ENCODE measurements at places on chromosomes 3 and 15.

DNA sequence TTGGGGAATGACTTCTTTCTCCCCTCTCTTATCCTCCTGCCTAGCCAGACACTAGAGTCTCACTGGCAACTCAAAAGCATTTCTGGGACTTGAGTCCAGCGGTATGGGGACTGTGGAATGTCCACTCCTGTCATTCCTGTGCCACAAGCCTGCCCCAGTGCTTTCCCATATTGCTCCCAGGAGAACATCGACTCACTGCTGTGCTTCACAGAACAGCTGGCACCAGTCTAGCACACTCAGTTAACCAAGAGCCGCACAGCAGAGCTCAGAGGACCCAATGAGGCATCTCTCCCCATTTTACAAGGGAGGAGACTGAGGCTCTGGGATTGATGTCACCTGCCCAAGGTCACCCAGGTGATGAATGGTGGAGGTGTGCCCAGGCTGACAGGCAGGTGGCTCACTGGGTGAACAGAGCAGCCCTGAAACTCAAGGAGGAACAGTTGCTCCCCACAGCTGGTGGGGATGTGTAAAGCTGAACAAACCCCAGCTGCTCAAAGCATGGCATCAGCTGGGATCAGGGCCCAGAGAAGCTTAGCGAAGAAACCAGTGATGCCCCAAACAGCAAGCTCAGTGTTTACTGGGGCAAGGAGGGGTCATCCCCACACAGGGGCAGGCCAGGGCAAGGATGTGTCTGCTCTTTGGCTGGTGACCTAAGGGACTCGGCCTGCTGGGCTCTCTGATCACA lies 35.4 kb upstream of the DUSP7 start:
- DNase-seq = no peak

DNA sequence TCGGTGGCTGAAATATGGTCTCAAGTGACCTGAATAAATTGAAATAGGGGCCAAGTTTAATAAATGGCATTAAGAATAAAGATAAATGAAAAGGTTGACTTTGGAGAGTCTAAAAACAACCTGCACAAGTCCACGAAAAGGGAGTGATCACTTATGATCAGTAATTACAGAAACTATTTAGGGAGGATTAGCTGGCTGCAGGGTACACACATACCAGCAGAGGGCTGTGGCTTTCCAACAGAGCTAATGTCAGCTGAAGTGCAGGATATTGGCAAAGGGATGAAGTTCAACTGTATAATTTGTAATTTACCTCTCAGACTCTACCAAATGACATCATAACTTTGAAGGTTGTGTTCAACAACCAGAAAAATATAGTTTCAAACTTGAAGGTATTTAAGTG lies 86.8 kb downstream of the SYNPR start:
- DNase-seq = no peak

DNA sequence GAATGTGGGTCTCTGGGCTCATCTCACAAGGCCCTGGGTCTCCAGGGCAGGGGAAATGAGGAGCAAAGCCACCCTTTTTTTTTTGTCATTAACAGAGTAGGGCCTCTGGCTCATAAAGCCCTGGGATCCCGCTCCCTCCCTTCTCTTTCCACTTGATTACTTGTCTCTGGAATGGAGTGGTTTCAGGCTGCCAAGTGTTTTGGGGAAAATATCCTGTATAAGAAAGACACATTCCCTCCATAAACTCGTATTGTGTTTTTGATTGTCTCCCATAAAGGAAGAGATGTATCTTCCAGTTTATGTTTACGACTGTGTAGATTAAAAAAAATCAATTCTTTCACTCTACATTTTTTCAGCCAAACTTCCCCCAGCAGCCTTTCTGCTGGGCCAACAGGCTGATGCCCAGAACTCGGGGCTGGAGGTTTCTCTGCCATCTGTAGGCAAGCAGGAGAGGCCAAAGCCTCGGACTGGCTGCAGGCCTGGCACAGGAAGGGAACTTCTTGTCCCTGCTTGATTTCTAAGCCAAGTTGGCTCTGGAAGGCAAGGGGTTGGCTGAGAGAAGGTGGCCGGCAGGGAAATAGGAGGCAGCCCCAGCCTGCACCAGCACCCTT lies 49.4 kb upstream of the INSYN1 start:
- DNase-seq = no peak

GRCh38 chr15:50791486-50791885 lies 26.0 kb upstream of the SPPL2A start:
- DNase-seq = no peak

DNA sequence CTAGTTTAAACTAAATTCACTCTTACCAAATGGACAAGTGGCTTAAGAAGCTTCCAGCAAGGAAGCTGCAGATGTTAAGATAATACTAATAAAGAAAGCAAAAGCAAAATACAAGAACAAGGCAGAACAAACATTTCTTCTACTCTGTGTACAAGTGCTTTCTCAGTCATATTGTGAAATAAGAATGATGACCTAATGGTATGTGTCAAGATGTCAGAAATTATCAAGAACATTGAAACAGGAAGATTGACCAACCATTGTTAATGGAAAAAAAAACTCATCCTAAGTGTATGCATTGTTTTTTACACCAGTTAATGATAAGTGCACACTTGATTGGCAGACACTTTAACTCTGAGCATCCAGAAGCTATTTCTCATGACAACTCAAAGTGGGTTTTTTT lies 65.4 kb upstream of the P2RY1 start:
- no peak for DNase-seq

DNA sequence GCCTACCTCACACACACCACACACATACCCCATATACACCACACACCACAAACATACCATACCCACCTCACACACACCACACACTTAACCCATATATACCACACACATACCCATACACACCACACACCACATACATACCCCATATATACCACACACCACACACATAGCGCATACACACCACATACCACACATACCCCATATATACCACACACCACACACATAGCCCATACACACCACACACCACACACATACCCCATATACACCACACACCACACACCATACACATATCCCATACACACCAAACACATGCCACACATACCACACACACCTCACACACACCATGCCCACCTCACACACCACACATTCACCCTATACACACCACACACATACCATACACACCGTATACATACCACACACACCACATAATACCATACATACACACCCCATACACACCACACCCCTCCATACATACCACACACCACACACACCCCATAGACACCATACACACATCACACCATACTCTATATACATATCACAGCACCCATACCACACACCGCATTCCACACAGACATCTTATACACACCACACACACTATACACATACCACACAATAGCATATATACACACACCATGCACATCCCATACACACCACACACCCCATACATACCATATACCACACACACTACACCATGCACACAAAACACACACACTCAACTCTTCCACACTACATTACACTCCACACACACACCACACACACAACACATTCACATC lies 29.5 kb downstream of the APBA2 start:
- no peak for DNase-seq

- DNase-seq = no peak
Measured at GRCh38 chr3:106745344-106746168, 631.7 kb upstream of the CCDC54 start.

GRCh38 chr3:12468757-12469156 lies 15.5 kb upstream of the TSEN2 start:
- no peak for DNase-seq

- DNase-seq = no peak
Measured at GRCh38 chr15:89329329-89330084, 5.1 kb downstream of the POLG start.

All from activated CD4-positive, alpha-beta T cell treated with anti-CD3 and anti-CD28 coated beads for 4 hours (primary cell).